ENCODE measurements at places on chromosomes 11 and 22.

- no peak for DNase-seq
Observed at GRCh38 chr22:50739894-50740293, 1.9 kb downstream of the ACR start.

GRCh38 chr22:45866646-45867117 is 110.3 kb downstream of the WNT7B start:
- DNase-seq = no peak

DNA sequence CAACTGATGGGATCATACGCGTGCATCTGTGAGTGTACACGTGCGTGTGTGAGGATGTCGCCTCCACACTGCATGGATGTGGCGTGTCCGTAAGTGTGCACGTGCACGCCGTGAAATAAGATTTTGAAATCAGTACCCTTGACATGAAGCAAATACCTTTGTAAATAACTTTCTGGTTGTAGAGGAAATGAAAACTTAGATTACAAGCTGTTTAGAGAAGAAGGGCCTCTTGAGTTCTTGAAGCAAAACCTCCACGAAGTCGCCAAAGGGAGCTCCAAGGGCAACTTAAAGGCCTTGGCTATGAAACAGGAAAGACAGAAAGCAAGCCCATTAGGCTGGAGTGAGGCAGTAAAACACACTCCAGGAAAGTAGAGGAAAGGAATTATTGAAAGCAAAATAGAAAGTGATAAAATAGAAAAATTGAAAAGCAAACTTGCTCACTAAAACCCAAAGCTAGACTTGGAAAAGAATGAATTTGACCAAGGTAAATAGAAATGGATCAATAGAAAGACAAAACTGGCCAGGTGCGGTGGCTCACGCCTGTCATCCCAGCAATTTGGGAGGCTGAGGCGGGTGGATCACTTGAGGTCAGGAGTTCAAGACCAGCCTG is 29.7 kb upstream of the TOLLIP start:
- no peak for DNase-seq

DNA sequence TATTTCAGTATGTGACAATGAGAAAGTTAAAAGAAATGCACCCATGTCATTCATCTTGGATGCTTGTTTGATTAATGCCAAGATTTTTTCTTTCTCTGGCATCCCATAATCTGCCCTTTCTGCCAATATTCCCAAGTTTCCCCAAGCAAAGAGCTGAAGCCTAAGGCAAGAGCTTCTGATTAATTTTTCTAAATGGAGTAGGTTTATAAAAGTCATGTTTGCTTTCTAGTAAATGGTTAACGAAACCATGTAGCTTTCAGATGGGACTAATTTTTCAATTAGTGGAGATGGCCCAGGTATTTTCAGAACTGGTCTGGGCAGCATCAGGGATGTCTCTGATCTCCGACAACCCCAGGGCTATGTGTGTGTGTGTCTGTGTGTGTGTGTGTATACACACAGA is 55.3 kb downstream of the LRRC4C start:
- no peak for DNase-seq

GRCh38 chr22:24822471-24822870 is 16.5 kb downstream of the SGSM1 start:
- no peak for DNase-seq

DNA sequence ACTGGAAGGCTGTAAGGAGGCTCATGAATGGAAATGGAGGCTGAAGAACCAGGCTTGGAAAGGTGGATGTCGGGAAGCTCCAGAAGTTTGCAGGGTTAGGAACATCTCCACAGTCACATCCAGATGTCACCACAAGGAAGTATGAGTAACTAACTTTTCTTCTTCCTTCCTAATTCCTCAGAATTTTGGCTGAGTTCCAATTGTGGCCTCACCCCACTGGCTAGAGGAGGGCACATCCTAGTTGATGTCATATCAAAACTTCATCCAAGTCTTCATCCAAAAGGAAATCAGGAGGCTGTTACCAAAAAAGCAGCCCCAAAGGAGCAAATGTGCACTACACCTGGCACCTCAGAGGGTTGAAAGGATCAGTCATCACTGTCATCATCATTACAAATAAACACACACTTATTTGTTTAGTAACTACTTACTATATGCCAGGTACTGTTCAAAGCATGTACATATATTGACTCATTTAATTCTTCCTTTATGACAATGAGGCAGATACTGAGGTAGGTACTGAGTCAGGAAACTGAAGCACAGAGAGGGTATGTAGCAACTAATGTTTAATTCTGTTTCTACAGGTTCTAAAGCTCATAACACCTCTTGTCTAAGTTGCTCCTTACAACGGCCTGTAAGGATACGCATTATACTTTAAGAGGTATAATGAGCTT is 7.3 kb upstream of the PTPN5 start:
- DNase-seq = no peak

DNA sequence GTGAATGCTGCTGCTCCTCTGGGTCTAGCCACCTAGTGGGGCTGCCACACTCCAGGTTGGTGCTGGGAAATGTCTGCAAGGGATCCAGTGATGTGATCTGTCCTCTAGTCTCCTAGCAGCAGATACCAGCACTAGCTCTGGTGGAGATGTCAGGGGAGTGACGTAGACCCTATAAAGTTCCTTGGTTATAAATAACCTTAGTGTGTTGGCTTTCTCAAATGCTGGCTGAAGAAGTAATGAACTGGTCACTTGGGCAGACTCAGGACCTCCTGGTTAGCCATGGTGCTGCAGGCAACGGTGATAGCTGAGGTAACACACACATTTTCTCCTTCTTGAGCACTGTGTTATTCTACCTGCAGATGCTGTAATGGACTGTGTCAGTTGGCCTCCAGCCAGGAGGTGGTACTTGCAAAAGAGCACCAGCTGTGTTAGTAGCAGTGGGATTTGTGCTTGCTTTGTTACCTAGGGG is 35.5 kb downstream of the BBOX1 start:
- DNase-seq = no peak

- no peak for DNase-seq
Observed at GRCh38 chr11:60847281-60847680, 5.4 kb downstream of the CCDC86 start.

DNA sequence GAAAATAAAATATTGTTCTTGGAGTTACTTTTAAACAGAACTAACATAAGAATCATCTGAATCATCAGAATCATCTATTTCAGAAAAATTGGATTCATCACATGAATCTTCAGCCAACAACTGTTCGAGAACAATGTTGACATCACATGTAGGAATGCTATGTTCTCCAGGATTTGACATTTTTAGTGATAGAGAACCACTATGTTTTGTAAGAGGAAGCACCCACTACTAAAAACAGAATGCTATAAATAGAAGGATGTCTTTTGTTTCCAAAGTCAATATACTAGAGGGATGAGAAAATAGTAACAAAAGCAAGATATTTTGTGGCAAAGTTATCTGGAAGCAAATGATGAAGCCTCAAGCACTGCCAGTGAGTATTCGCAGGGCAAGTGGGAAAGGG is 263.4 kb upstream of the DDI1 start:
- DNase-seq = no peak

DNA sequence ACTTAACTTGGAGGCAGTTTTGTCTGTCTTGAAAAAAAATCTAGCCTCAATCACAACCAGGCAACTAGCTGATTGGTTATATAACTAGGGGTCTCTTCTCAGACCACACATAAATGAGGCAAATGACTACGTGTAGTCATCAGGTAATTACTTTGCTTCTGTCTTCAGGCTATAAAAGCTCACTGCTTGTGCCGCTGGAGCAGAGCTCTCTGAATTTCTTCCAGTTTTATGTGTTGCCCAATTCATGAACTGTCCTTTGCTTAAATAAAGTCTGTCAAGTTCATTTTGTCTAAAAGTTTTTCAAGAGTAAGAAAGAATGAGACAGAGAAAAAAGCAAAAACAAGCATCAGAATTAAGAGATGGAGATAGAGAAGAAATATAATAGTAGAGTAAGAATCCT is 93.4 kb downstream of the MUC15 start:
- no peak for DNase-seq

DNA sequence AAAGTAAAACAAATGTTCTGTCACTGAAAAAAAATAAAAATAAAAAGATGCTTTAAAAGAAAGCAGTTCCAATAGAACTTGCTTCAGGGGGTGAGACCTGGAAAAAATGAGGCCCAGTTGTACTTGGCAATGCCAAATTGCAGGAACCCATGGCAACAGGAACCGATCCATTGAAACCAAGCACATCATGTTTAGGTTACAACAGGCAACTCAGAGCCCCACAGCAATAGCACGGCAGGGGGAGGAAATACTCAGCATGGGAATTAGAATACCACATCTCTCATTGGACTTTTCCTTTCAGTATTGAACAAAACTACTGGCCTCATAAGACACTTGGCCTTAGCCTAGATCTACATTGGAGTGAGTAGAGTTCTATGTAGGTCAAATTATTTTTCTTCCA is 84.3 kb downstream of the MSANTD4 start:
- no peak for DNase-seq

GRCh38 chr11:69983897-69984438 is 94.1 kb upstream of the ANO1 start:
- no peak for DNase-seq

DNA sequence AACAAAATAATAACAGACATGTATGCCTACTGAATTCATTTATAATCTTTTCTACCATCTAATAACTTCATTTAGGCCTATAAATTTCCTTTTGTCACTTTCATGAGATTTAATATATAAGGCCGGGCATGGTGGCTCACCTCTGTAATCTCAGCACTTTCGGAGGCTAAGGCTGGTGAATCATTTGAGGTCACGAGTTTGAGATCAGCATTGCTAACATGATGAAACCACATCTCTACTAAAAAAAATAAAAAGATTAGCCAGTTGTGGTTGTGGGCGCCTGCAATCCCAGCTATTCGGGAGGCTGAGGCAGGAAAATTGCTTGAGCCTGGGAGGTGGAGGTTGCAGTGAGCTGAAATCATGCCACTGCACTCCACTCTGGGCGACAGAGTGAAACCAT is 14.2 kb upstream of the NTM start:
- no peak for DNase-seq

- DNase-seq = no peak
Observed at GRCh38 chr22:40413873-40414272, 43.5 kb downstream of the SGSM3 start.

DNA sequence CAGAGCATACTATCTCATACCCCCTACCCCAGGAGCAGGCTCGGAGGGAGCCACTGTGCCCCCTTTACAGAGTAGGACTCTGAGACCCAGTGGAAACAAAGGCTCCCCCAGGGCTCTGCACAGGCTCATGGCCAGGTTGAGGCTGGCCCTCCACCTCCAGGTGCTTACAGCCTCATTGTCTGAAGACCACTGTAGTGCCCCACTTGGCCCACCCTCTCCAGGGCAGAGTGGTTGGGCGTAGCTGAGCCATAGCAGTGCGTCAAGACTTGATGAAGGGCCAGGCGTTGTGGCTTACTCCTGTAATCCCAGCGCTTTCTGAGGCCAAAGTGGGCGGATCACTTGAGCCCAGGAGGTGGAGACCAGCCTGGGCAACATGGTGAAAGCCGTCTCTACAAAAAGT is 1.7 kb downstream of the ANKRD13D start:
- DNase-seq = no peak

GRCh38 chr11:116991491-116991890 is 106.7 kb downstream of the SIK3 start:
- DNase-seq = no peak

GRCh38 chr11:44536788-44537516 is 28.5 kb upstream of the CD82 start:
- DNase-seq = no peak

DNA sequence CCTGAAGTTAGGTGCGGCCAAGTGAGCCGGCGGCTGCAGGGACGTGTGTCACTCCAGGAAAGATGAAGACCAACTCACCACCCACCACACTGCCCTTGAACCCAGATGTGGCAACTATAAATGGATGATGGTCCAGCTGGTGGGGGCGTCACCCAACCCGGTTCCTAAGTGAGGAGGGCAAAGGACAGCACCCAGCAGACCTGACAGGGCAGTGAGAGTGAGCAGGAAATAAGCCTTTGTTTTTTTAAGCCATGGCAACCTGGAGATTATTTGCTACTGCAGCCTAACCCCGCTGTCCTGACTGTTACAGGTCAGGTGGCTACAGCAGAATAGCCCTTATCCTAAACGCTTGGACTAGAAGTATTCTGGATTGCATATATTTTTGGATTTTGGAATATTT is 228.9 kb downstream of the CTTN start:
- DNase-seq = no peak

- no peak for DNase-seq
Observed at GRCh38 chr11:69018924-69019323, 5.9 kb upstream of the MRGPRF start.

DNA sequence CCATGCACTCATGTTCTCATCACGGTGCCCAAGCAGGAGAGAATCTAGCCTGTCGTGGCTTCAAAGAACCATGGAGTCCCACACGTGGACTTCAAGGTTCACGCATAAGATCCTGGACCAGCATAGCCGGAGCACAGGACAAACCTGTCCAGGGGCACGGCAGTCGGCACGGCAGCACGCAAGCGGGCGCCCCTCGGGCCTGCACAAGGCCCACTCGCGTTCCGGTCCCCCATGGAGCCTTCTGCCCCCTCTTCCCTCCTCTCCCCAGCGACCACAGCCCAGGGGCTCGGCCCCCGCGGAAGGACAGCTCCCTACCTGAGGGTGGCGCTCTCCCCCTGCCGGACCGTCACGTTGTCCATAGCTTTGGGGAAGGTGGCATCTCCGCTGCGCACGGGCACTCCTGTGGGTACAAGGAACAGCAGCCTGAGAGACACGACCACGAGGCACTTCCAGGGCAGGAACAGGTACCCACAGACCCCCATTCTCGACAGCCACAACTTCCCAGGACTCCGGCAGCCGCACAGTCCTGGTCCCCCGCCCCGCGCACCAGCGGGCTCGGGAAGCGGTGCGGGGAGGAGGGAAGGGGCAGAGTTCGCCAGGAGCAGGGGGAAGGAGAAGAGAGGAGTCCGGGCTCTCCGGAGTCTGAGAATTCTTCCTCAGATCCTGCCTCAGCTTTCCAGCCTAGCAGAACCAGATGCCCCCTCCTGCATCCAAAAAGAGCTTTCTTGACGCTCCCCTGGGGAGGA is 589.5 kb downstream of the OPCML start:
- DNase-seq = no peak

DNA sequence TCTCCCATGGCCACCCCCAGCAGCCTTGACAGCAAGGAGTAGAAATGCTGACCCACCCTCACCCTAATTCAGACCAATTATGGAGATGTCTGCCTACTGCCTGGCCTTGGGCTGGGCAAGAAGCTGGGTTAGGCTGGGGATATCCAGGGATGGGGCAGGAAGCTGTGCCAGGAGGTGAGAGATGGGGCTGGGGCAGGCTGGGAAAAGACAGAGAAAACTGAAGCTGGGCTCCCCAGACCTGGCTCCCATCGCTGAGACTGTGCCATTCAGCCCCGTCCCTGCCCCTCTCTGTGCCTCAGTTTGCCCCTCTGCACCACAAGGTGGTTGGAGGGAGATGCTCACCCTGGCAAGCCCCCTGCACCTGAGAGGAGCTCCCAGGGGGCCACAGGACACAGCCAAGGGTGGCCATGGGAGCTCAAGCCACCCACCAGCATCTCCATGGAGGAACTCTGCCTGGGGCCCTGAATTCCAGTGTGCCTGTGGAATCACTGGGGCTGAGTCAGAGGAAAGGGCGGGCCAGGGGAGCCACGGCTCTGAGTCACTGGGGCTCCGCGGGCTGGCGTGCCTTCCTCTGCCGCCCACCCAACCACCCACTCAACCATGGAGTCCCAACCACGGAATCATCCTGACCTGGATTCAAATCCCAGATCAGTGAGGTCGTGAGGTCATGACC is 6.0 kb upstream of the CARD10 start:
- no peak for DNase-seq

GRCh38 chr22:34761111-34761510 is 304.8 kb upstream of the ISX start:
- DNase-seq = no peak

- no peak for DNase-seq
Observed at GRCh38 chr22:39913321-39913720, 12.4 kb downstream of the GRAP2 start.

- no peak for DNase-seq
Observed at GRCh38 chr11:122714004-122714403, 58.5 kb downstream of the UBASH3B start.

All from stimulated activated CD4-positive, alpha-beta T cell treated with anti-CD3 and anti-CD28 coated beads, Interleukin-1b, Interleukin-23, amount 100 ng/mL, for 24 hours (primary cell).